Choroid plexus epithelial cell (primary cell): ENCODE measurements at places on chromosomes 1 and 21.

DNA sequence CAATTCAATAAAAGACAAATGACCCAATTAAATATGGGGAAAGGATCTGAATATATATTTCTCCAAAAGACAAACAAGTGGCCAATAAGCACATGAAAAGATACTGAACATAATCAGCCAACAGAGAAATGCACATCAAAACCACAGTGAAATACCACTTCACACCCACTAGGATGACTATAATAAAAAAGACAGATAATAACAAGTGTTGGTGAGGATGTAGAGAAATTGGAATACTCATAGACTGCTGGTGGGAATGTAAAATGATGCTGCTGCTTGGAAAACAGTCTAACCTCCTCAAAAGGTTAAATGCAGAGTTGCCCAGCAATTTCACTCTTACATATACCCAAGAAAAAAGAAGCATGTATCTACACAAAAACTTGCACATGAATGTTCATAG is 48.9 kb downstream of the PIK3R3 start:
- DNase-seq, result no peak

- DNase-seq, result no peak
Observed at GRCh38 chr21:45175326-45176095, 101.1 kb downstream of the ADARB1 start.

- DNase-seq, result no peak
Observed at GRCh38 chr1:22870201-22870871, 102.3 kb downstream of the LACTBL1 start.

DNA sequence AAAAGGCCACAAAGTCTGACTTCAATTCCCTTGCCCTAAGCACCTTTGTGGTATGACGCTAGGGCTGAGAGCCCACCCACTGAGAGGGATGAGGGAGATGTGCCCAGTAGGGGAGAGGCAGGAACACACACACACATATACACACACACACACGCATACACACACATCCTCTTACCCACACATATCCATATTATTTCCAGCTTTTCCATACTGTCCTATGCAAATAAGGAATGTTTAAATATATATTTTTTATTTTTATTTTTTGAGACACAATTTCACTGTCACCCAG is 3.0 kb downstream of the RAB25 start:
- DNase-seq, result peak; percentile 92

GRCh38 chr1:207191061-207191460 is 87.0 kb downstream of the C4BPA start:
- no peak for DNase-seq

DNA sequence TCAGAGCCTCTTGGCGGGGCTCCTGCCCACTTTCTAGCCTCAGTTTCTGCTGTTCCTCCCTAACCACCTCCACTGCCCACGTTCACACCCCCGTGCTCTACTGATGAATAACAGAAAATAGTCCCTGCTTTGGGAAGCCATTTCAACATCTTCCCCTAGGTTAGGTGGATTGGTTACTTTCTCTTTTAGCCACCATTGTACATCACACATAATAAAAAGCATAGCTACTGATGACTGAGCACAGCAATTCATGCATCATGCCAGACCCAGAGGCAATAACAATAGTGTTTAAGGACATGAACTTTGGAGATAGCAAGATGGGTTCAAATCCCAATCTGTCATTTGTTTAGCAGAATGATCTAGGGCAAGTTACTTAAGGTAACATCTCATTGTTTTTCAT is 74.6 kb downstream of the COLGALT2 start:
- no peak for DNase-seq

DNA sequence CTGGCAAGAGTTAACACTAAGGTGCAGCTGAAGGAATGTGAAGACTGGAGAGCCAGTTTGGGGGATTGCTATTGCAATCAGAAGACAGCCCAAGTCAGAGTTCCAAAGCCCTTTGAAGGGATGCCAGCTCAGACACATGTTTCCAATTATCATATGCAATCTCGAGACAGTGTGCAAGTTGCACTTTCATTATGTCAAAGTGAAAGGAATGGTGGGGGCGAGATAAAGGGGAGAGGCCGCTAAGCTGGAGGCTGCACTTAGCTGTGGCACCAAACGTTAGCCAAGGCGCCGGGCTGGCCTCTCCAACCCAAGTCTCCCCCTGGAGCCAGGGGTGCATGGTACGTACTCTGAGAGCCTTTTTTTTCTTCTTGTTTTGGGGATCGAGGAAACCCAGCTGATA is 58.0 kb downstream of the NGF start:
- DNase-seq, result peak; percentile 74

- peak; percentile 49 for DNase-seq
Observed at GRCh38 chr1:116909512-116910378, at the start of gene PTGFRN. Gene PTGFRN (plus strand): TSS chr1:116909916. CDS start chr1:116910204, 288 bp downstream.

DNA sequence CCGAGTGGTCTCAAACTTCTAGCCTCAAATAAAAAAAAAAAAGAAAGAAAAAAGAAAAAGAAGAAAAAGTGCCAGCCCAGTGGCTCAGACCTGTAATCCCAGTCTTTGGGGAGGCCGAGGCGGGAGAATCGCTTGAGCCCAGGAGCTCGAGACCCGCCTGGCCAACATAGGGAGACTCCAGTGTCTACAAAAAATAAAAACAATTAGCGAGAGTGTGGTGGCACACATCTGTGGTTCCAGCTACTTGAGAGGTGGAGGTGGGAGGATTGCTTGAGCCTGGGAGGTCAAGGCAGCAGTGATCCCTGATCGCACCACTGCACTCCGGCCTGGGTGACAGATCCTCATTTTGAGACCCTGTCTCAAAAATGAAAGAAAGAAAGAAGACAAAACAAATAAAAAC is 1.4 kb upstream of the PTGFRN start:
- DNase-seq, result no peak

- DNase-seq, result peak; percentile 71
Observed at GRCh38 chr1:12447307-12447706, 170.7 kb downstream of the DHRS3 start.

- no peak for DNase-seq
Observed at GRCh38 chr21:41638201-41638790, 128.6 kb downstream of the RIPK4 start.

GRCh38 chr1:17630048-17630830 is 90.7 kb downstream of the ARHGEF10L start:
- DNase-seq, result peak; percentile 18

DNA sequence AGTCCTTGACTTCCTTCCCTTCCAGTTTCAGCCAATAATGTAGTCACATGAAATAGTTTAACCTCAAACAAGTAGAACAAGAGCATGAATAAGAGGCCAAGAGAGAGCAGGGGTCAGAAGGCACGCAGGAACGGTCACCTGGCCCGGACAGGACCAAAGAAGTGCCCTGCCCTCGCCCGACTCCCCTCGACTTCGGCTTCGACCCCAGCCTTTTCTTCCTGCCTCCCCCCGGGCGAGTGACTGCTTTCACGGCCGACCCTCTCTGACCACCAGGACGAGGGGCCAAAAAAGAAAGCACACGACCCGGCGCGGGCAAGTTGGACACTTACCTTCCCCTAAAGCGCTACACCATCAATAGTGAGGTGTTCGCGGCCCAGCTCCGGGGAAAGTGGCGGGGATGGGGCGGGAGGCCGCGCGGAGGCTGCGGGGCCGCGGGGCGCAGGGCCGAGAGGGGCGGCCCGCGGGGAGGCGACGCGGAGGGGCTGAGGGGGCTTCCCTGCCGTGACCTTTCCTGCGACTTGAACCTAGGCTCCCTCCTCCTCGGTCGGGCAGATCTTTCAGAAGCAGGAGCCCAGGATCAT is 519 bp downstream of the RERE start:
- DNase-seq, result peak; percentile 30

GRCh38 chr1:97340951-97341350 is 579.9 kb downstream of the DPYD start:
- DNase-seq, result peak; percentile 94

DNA sequence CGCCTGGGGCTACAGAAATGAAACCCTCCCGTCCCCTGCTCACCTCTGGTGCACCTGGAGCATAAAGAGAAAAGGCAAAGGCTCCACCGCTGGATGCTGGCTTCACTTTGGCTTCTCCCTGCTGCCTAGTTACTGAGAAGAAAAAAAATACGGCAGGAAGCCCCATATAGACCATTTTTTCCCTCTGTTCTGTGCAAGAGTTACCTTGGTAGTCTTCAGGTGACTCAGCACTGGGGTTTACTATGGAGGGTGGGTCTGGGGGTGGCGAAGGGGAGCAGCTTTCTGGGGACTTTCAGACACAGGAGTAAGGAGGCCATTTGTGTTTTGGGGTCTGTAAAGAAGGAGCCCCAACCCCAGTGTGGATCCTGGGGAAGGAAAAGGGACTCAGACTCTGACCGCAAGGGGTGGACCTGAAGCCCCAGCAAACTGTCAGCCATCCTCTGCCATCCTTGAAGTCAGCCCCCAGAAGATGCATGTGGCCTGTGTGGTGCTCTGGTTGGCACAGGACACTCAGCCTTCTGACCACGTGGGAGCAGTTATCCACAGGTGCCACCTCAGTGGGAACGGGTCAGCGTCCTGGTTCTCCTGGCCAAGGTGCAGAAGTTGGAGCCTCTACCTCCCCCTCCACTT is 25.9 kb upstream of the EPS8L3 start:
- DNase-seq, result no peak

DNA sequence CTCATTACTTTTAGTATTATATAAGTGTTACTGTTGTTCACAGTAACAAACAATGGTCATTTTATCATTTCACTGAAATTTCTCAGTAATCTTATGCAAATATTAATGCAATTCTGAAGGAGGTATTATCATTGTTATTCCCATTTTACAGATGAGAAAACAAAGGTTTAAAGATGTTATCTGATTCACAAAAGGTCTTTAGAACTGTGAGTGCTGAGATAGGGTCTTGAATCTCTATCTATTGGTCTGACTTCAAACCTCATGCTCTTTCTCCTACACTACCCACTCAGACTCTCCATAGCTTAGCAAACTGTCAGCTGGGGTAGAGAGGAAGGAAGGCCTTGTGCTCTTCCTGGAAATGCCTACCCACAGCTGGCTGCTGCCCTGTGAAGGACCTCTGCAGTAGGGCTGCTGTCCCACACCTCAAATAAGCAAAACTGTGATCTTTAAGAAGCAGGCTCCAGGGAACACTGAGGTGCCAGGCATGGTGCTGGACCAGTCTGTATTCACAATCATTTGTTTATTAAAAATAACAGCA is 6.2 kb upstream of the OSCP1 start:
- no peak for DNase-seq

DNA sequence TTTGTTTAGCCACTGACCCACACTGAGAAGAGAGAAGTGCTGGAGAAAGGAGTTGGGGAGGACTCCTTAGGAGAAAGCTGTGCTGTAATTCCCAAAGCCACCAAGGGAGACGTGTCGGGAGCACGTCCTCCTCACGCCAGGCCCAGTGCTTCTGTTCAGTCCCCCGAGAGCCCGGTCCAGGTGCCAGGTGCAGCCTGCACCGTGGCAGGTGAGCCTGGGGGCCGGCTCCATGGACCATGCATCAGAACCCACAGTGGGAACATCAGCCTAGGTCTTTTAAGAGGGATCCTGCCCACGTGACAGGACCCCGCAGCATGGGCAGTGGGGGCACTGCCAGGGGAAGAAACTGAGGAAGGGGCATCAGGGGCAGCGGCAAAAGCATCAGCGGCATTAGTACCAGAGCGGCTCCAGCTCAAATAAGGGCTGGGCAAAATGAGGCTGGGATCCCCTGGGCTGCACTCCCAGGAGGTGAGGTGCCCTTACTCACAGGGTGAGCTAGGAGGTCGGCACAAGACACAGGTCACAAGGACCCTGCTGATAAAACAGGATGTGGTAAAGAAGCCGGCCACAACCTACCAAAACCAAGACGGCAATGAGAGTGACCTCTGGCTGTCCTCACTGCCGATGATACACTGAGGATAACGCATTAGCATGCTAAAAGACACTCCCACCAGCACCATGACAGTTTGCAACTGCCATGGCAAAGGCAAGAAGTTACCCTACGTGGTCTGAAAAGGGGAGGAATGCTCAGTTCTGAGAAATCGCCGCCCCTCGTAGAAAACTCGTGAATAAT is 24.6 kb upstream of the PRDM15 start:
- DNase-seq, result peak; percentile 6

- DNase-seq, result peak; percentile 13
Observed at GRCh38 chr1:28314547-28314941, 14.3 kb upstream of the MED18 start.

DNA sequence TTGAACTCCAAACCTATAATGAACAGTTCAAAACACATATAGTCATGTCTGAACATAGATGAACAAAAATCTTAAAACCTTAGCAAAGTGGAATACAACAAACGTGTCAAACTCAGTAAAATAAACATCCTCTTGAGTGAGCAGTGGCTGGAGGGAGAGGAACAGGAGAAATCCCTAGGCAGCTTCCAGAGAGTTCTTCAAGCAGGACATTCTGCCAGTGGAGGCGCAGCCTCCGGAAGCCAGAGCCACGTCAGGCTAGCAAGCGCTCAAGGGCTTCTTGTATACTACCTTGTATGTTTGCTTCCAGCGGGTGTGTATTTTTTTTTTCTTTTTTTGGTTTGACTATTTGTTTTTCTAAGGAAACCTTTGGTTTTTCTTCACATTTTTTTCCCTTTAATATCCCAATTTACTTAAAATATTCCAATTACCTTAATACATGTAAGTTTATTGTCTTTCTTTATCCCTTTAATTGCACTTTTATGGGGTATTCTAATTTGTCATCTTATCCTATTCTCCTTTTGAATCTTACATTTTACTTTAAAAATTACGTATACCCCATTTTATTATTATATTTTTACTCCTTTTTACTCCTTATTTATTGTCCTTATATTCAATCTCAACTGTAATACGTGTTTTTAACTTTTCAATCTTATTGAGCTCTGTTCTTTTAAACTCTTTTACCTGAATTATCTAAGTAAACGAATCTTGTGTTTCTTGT is 42.0 kb downstream of the COLGALT2 start:
- peak; percentile 32 for DNase-seq

DNA sequence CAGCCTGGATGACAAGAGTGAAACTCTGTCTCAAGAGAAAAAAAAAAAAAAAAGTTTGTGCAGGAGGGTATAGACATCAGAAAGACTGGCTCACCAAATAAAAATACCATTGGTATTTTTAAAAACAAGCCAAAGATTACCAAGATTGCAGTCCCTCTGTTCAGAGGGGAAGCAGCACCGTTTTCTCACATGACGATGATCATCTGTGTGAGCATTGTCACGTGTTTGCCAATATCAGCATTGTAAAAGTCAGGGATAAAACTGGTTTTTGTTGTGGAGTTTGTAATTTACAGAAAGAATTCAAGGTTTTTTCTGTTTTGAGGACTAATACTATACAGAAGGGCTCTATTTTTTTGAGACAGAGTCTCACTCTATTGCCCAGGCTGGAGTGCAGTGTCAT is 26.5 kb downstream of the ZNF362 start:
- DNase-seq, result no peak

DNA sequence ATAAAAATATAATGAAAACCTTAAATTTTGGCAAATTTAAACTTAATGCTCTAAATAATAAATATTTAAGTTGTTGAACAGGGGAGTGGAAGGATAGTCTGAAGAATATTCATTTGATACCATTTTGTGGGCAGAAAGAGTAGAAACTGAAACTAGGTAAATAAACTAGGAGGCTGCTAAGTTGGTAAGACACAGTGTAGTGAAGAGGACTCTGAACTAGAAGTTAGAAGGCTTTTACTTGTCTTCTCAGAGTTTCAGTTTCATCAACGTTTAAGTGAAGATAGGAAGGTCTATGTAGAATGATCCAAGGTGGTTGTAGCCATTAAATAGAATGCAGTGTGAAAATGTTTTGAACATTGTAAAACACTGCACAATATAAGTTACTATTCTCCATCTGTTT is 516.9 kb downstream of the AMY1C start:
- DNase-seq, result no peak

- DNase-seq, result no peak
Observed at GRCh38 chr1:180757657-180758056, 125.8 kb downstream of the XPR1 start.

GRCh38 chr1:177255411-177255810 is 84.7 kb downstream of the BRINP2 start:
- DNase-seq, result peak; percentile 12

GRCh38 chr1:42913426-42914091 is 45.1 kb downstream of the SLC2A1 start:
- peak; percentile 94 for DNase-seq
